Activated CD8-positive, alpha-beta T cell treated with anti-CD3 and anti-CD28 coated beads, Interleukin-2, amount 10 ng/mL, durations not matched to agents 7 days and 5 days (primary cell): ENCODE measurements at places on chromosomes 13 and 19.

DNA sequence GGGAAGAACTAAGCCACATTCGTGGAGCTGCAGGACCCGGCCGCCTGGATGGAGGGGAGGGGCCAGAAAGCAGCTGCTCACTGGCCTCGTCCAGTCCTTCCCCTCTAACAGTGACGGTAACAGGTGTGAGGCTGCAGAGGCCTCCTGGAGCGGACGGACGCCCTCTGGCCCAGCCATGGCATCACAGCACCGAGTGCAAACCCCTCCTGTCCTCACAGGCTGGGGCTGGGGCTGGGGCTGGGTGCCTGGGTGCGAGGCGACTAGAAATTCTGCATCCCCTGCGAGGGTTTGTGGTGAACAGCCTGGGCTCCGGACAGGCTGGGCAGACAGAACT lies 3.6 kb downstream of the MICOS13 start:
- H3K36me3 ChIP-seq, result peaks cover 16% of the 10 kb centered on the region
- H3K4me3 ChIP-seq, result no peak overlapping the region
- H3K27ac ChIP-seq, result no peak overlapping the region
- H3K27me3 ChIP-seq, result peaks cover 4% of the 10 kb centered on the region
- no peak for DNase-seq
- peaks cover 22% of the 10 kb centered on the region for H3K4me1 ChIP-seq

DNA sequence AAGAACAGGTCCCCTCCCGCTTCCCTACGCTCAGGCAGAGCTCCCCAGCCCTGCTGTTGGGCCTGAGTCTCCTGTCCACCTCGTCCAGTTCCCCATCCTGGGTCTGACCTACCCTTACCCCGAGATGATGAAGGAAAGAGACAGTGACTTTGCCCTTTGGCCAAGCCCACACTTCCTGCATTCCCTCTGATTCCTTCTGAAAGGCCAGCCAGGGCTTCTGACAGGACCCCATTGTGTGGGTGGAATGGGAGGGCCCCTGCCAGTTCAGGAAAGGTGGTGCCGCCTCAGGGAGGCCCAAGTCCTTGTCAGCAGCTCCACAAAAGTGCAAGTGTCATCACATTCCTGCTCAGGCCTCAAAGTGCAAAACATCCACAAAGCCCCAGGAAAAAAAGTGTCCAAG lies 177.8 kb downstream of the PAN3 start:
- no peak overlapping the region for H3K4me3 ChIP-seq
- H3K36me3 ChIP-seq, result no peaks in the 10 kb centered on the region
- no peak for DNase-seq

DNA sequence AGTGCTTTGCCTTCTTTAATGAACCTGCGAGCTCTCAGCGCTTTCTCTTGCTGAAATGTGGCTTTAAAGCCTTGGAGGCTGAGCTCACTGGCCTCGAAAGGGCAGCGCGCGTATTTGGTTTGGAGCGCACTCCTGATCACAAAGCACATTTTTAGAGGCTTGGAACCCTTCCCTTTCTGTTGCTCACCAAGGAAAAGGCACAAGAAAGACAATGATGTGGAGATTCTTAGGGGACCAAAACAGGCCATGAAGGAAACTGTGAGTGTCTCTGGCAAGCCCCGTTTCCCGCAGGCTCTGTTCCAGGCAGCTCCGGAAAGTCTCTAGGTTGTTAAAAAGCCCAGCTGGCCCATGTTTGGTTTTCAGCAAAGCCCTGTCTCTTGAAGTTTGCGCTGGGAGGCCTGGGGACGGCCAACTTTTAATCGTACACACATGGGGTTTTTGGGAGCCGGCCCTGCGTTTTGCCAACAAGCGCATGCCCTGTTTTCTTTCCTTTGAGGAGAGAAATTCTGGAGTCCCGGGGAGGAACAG lies 9.4 kb upstream of the SPC24 start:
- H3K36me3 ChIP-seq, result no peaks in the 10 kb centered on the region
- no peak overlapping the region for H3K27ac ChIP-seq
- no peak for DNase-seq
- no peak overlapping the region for H3K4me3 ChIP-seq

DNA sequence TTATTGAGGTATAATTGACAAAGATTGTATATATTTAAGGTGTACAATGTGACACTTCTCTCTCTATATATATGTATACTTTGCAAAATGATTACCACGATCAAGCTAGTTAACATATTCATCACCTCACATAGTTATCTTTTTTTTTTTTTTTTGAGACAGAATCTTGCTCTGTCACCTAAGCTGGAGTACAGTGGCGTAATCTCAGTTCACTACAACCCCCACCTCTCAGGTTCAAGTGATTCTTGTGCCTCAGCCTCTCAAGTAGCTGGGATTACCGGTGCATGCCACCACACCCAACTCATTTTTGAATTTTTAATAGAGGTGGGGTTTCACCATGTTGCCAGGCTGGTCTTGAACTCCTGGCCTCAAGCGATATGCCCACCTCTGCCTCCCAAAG lies 3.7 kb downstream of the ZSCAN4 start:
- DNase-seq, result no peak
- H3K4me3 ChIP-seq, result no peak overlapping the region
- H3K36me3 ChIP-seq, result no peaks in the 10 kb centered on the region
- H3K4me1 ChIP-seq, result no peaks in the 10 kb centered on the region
- no peak overlapping the region for H3K27ac ChIP-seq

DNA sequence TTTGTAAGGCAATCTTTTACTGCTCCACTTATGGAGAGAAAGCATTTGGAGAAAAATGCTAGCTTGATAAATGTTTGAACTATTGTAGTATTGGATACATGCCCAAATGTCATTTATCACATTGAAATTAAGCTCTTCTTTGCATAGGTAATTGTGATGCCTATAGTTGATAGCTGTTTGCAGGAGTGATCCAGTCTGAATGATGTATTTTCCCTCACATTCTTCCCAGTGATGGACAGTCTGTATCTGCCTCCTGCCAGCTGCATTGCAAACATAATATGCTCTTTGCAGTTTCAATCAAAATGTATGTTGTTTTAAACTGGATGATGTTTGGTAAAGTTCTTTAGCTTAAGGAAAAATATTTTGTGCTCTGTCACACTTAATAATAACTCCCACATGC lies 89.8 kb downstream of the EDNRB start:
- no peak for DNase-seq
- H3K27ac ChIP-seq, result no peak overlapping the region
- H3K27me3 ChIP-seq, result no peaks in the 10 kb centered on the region
- H3K4me1 ChIP-seq, result no peaks in the 10 kb centered on the region
- H3K4me3 ChIP-seq, result no peak overlapping the region

DNA sequence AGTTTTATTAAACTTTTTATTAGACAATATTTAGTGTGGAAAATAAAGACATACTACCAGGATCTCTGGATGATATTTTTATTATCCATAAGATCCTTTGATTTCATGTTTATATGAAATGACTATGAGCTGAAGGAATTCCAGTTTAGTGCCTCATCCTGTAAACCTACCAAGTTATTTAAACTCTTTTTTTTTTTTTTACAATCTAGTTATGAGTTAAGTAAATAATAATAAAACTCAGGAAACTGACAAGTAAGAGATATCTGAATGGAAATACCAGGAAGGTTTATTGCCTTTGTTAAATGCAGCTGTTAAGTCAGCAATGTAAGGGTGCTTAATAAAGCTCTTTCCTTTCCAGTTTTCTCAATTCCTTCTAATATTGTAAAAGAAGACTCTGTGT lies 53.9 kb downstream of the RXFP2 start:
- H3K4me3 ChIP-seq, result no peak overlapping the region
- no peak overlapping the region for H3K27ac ChIP-seq
- no peak for DNase-seq
- no peaks in the 10 kb centered on the region for H3K4me1 ChIP-seq

DNA sequence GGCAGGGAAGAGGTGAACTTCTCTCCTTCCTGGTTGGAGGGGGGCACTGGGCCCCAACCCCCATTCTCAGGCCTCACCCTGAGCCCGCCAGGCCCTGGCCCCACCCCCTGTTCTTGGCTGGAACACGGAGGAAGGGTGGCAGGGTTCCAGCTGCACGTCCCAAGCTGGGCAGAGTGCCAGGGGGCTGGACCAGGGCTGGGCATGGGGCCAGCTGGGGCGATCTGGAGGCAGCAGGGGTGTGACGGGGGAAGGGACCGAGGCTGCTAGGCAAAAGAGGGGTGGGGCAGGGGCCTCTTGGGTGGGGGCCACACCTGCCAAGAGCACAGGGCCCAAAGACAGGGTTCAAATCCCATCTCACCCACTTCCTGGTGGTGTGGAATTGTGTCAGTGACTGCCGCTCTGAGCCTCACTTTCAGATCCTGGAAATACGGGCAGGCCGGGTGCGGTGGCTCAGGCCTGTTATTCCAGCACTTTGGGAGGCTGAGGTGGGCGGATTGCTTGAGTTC lies 2.2 kb downstream of the HIF3A start:
- H3K27me3 ChIP-seq, result peaks cover 19% of the 10 kb centered on the region
- no peaks in the 10 kb centered on the region for H3K4me1 ChIP-seq
- H3K4me3 ChIP-seq, result no peak overlapping the region
- no peaks in the 10 kb centered on the region for H3K36me3 ChIP-seq
- DNase-seq, result no peak

DNA sequence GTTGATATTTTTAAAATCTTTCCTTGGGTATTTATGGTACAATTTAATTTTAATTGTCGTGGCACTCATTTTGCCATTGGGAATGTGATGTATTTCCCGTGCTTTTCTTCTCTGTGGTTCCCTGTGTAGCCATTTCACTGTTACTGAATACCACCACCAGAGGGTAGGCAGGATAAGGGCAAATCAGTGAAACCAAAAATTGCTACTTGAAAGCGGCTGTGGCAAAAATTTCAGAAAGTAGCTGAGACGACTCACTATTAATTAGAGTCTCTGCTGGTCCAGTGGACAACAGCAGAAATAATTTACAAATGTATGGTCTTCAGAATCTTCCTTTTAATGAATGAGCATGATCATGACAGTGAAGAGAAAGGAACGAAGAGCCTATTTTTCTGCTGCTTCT lies 34.4 kb upstream of the MIR17HG start:
- peaks cover 17% of the 10 kb centered on the region for H3K4me1 ChIP-seq
- H3K27me3 ChIP-seq, result peaks cover 19% of the 10 kb centered on the region
- DNase-seq, result peak; percentile 44
- no peaks in the 10 kb centered on the region for H3K36me3 ChIP-seq
- H3K27ac ChIP-seq, result no peak overlapping the region

GRCh38 chr13:38686577-38687245 lies at the start of gene FREM2:
Gene FREM2, plus strand, starts transcription at chr13:38687077. Its CDS starts 268 bp downstream, at chr13:38687345.
- no peak within 1 kb of the TSS for H3K27ac ChIP-seq
- no peak within 1 kb of the TSS for H3K4me3 ChIP-seq
- H3K4me1 ChIP-seq, result peaks cover 1% of the 10 kb centered on the region
- DNase-seq, result no peak
- H3K27me3 ChIP-seq, result peaks cover 19% of the 10 kb centered on the region
- H3K36me3 ChIP-seq, result no peaks in the 10 kb centered on the region

DNA sequence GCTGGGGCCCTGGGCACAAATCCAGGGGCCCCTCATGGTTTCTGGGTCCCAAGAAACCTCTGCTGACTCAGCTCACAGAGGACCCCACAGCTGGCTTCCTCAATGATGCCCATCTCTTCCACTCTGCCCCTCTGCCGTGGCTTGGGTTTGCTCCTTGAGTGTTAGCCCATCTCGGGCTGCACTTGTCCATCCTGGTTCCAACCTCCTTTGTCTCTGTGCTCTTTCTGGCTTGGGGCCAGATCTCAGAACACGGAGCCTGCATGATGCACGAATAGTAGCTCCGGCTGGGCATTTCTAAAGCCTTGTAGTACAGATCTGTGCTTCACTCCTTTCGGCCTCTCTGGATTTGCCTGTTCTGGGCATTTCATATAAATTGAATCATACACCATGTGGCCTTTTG lies 53.8 kb downstream of the F2RL3 start:
- H3K27me3 ChIP-seq, result no peaks in the 10 kb centered on the region
- no peak for DNase-seq
- no peaks in the 10 kb centered on the region for H3K36me3 ChIP-seq
- H3K4me1 ChIP-seq, result no peaks in the 10 kb centered on the region

DNA sequence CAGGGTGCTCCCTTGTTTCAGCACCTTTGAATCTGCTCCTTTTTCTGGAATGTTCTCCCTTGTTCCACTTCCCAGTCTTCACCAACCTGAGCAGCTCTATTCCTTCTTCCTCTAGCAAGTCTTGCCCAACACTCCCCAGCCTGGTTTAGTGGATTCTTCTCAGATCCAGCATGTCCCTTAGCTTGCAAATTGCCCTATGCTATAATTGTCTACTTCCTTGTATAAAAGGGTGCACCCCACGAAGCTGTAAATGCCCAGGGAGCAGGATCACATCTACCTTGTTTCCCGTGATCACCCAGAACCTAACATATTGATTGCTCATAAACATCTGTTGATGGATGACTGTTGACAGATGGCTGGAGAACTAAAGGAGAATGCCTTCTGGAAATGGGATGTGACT lies 93.2 kb upstream of the C1QTNF9B start:
- peaks cover under 1% of the 10 kb centered on the region for H3K4me1 ChIP-seq
- no peak overlapping the region for H3K4me3 ChIP-seq
- no peak overlapping the region for H3K27ac ChIP-seq
- H3K36me3 ChIP-seq, result no peaks in the 10 kb centered on the region
